ENCODE measurements at places on chromosomes 6 and 20. TPM values are rescaled to one million over a fixed set of nuclear protein-coding genes. Genes with fewer than 3 reads are reported as not detected.

DNA sequence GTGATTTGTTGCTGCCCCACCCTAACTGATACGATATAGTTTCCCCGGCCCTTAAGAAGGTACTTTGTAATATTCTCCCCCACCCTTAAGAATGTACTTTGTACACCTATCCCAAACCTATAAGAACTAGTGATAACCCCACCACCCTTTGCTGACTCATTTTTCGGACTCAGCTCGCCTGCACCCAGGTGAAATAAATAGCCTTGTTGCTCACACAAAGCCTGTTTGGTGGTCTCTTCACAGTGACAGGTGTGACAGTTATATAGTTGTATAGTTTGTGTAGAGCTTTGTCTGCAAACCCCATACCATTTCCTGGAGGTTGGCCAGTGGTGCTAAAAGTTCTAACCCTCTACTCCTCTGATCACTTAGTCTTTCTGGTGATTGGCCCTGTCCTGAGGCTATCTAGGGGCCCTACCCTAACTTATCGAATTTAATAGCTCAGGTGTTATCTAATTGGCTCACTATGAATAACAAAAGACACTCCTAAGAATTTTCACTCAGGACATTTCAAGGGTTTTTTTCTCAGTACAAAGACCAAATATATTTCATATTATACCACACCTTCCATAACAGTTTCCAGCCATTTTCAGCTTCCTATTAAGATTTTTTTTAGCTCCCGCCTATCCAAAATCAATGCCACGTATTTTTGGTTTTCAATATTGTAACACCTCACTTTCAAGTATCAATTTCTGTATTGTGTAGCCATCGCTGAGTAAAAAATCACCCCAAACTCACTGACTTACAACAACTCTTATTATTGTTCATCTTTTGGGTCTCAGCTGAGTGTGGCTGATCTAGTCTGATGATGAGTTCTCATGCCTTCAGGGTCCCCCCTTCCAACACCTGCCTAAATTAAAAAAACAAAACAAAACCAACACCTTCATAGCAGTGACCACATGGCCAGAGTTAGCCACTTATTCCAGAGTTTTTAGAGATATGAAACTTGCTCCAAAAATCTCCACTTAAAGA, 9.8 kb upstream of the BTN1A1 start:
- peak; percentile 31 for ATAC-seq

DNA sequence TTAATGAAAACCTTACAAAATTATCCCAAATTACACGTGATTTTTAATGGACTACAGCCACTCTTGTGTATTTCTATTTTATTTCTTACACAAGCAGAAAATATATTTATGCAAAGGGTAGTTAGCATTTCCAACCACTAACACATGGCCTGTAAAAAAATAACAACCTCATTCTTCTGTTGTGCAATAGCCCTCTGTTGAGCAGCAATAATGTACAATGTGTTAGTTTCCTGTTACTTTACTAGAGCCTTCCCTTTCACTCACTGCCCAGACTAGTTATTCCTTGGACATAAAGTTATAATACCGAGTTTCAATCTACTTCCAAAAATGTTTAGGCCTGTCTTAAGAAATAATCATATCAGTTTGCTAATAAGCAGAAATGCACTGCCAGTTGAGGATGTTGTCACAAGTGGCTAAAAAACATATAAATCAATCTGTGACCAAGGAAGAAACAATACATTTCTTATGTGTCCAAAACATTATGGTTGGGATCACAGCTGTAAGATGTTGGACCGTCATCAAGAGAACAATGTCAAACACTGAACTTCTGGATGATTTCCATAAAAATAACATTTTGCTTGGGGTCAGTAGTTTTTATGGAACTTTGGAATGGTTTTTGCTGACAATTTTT, 73.6 kb upstream of the RNF146 start:
- no peak for ATAC-seq

DDO gene
- not detected for total RNA-seq

- no peak for ATAC-seq
Measured at GRCh38 chr6:139871803-139872510, 497.5 kb upstream of the CITED2 start.

DNA sequence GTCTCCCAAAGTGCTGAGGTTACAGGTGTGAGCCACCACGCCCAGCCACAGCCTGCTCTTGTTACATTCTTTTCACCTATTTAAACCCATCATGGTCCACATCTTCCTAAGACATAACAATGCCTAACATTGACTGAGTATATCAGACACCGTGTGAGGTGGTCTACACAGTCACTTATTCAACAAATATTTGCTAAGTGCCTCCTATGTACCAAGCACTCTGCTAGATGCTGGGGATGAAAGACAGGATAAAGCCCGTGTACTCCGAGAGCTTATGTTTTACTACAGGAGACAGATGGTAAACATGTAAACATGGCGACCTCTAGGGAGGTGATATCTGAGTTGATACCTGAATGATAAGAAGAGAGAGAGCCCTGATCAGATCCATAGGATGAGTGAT, 12.7 kb downstream of the BCL2L1 start:
- no peak for ATAC-seq

SPTLC3 gene
- total RNA-seq: not detected

KIF25 gene
- total RNA-seq: not detected

- ATAC-seq: no peak
Measured at GRCh38 chr6:136038531-136038930, 187.0 kb downstream of the PDE7B start.

- ATAC-seq: no peak
Measured at GRCh38 chr6:158060455-158061360, 79.0 kb downstream of the SYNJ2 start.

DNA sequence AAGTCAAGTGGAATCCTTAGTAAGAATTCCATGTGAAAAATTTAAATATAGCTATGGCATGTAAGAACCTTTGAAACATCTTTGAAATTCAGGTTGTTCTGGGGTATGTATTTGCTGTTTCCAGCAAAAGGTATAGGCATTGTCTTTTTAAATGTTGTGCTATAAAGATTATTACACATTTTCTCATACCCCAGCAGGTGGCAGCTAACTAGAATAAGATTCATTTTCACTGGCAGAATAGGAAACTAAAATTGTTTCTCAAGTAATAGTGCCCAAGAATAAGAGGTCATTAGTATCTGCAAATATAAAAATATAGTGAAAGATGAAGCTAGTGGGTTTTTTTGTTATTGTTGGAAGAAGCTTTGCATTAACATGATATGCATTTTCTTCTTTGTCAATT, 1.8 kb downstream of the GRIK2 start:
- no peak for ATAC-seq

VGLL2 gene
- not detected for total RNA-seq

GRCh38 chr20:39910536-39910935, 778.5 kb downstream of the MAFB start:
- ATAC-seq: no peak

FHL5 gene
- total RNA-seq: not detected

MICB gene
- total RNA-seq: 25.8 TPM

- ATAC-seq: no peak
Measured at GRCh38 chr6:147080225-147080624, 124.0 kb upstream of the STXBP5 start.

Measured in activated T-helper 17 cell treated with anti-CD3 and anti-CD28 coated beads, Interleukin-2, amount 50 U/mL, for 72 hours (primary cell).